Natural killer cell treated with Interleukin-12 subunit alpha and Interleukin-12 subunit beta and Interleukin-15 and Interleukin-18, amount 100 ng/mL, for 72 hours (primary cell): ENCODE measurements at places on chromosomes 3 and 15. TPM values are rescaled to one million over a fixed set of nuclear protein-coding genes. Genes with fewer than 3 reads are reported as not detected.

- H3K4me3 ChIP-seq = no peak overlapping the region
- H3K4me1 ChIP-seq = no peaks in the 10 kb centered on the region
- DNase-seq = no peak
- no peaks in the 10 kb centered on the region for H3K36me3 ChIP-seq
- peaks cover 15% of the 10 kb centered on the region for H3K27me3 ChIP-seq
- no peak overlapping the region for H3K27ac ChIP-seq
Measured at GRCh38 chr3:36606871-36607765, 157.2 kb downstream of the DCLK3 start.

DNA sequence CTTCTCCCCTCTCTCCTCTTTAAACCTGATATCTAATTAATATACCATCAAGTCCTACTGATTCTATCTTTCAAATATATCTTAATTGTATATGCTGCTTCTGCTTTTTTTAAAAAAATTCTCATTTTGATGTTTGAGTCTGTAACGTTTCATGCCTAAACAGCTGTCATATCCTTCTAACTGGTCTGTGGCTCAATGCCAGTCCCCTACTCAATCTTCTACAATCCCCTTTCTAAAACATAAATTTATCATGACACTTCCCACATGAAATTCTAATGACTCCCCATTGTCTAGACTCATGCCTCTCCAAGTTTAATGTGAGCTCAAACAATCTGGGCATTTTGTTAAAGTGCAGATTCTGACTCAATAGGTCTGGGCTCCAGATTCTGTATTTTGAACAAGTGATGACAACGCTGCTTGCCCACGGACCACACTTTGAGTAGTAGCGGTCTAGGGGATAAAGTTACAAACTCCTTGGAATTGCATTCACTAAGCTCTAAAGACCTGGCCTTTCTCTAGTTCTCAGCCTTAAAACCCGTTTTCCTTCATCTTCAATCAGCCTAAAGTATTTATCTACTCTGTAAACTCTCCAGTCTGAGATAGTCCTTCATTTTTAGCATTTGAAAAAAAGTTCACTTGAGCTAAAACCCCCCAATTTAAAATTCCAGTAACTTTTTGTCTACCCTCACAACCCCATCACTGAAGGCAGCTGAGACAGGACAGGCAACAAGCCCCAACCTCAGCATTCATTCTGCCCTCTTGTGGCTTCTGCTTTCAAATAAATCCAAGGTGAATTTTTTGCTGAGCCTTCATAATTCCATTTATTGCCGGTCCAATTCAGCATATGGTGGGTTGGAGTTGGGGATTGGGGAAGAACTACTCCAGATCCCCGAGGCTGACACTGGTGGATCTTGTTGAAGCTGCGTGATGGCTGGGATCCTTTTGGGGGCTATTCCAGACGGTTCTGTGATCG lies 88.1 kb upstream of the THRB start:
- peaks cover 3% of the 10 kb centered on the region for H3K27me3 ChIP-seq
- no peak overlapping the region for H3K27ac ChIP-seq
- no peaks in the 10 kb centered on the region for H3K36me3 ChIP-seq
- H3K4me3 ChIP-seq = no peak overlapping the region

DNA sequence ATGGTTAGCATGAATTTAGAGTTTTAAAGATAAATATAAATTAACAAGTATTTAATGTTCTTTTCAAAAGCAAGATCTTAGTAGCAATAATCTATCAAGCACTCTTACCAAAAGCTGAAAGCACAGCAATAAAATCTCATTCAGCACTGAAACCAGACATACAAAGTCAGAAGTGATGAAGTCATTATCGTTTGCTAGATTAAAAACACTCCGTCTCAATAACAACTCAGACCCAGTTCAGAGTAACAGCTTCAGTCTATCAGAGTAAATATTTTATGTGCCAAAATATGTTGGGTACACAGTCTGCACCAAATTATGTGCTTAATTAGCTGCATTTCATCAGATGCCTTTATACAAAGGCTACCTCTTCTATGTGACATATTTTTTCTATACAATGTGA lies 41.6 kb downstream of the CPA3 start:
- peaks cover 26% of the 10 kb centered on the region for H3K27me3 ChIP-seq
- no peak overlapping the region for H3K27ac ChIP-seq
- DNase-seq = no peak
- no peaks in the 10 kb centered on the region for H3K4me1 ChIP-seq
- no peak overlapping the region for H3K4me3 ChIP-seq

DNA sequence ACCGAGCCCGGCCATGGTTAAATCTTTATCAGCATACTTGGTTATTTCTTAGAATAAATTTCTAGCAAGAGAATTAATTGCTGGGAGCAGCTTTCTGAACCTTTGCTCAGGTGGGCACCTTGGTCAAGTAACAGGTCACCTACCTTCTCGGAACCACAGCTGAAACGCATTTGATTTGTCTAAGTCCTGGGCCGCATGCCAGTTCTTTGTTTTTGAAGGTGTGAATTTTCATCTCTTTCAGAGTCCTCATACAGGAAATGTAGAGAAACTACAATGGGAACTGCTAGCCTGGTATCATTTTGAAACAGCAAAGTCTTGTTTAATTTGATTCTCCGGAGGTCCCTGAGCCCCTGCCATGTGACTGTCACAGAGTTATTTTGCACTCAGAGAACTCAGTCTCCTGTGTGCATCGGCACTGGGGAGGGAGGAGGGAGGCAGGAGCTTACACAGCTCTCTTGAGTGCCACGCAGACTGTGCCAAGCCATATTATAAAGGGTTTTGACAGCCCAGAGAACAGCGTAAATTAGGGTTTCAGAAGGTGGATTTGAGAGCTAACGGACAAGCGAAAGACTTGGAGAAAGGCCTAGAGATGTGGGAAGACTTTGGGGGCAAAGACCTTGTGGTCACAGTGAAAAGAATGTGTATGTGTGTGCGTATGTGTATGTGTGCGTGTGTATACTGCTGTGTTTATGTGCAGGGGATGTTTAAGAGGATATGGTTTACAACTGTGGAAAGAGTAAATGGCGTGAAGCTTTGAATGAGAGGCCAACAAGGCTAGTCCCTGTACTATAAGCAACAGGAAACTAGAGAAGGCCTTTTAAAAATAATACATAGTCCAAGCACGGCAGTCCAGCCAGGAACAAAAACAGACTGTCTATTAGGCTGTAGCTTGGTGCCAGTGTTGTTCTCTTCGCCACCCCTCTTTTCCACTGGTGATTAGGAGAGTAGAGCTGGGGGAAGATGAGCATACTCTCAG lies 61.8 kb upstream of the ATP13A3 start:
- no peaks in the 10 kb centered on the region for H3K27me3 ChIP-seq
- H3K36me3 ChIP-seq = no peaks in the 10 kb centered on the region
- peak overlapping the region; percentile 0 for H3K4me3 ChIP-seq

GRCh38 chr3:197746209-197746608 lies 3.5 kb upstream of the FYTTD1 start:
- no peak overlapping the region for H3K4me3 ChIP-seq
- no peaks in the 10 kb centered on the region for H3K27me3 ChIP-seq
- H3K4me1 ChIP-seq = peaks cover 20% of the 10 kb centered on the region
- no peaks in the 10 kb centered on the region for H3K36me3 ChIP-seq

GRCh38 chr3:73405853-73406252 lies 218.9 kb downstream of the PDZRN3 start:
- H3K36me3 ChIP-seq = no peaks in the 10 kb centered on the region
- no peaks in the 10 kb centered on the region for H3K27me3 ChIP-seq
- DNase-seq = no peak
- no peak overlapping the region for H3K27ac ChIP-seq
- H3K4me1 ChIP-seq = no peaks in the 10 kb centered on the region

GRCh38 chr3:50674349-50675178 lies at the start of gene DOCK3:
DOCK3 (plus strand) TSS chr3:50674927; CDS start chr3:50675264, 337 bp downstream.
- H3K36me3 ChIP-seq = no peaks in the 10 kb centered on the region
- peaks cover 6% of the 10 kb centered on the region for H3K4me1 ChIP-seq
- DNase-seq = peak; percentile 75
- peak within 1 kb of the TSS; percentile 89 for H3K4me3 ChIP-seq
- H3K27ac ChIP-seq = peak within 1 kb of the TSS; percentile 49

DNA sequence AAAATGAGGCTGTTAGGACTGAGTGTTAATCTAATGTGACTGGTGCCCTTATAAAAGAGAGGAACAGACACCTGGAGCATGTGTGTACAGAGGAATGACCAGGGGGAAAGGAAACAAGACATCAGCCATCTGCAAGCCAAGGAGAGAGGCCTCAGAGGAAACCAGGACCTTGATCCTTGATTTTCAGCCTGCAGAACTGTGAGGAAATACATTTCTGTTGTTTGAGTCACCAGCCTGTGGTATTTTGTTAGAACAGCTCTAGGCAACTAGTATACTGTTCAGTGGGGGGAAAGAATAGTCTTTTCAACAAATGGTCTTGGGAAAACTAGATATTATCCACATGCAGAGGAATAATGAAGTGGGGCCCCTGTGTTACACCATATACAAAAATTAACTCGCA lies 80.6 kb downstream of the CCR1 start:
- no peak overlapping the region for H3K4me3 ChIP-seq
- peak overlapping the region; percentile 30 for H3K27ac ChIP-seq
- no peaks in the 10 kb centered on the region for H3K27me3 ChIP-seq
- DNase-seq = no peak
- H3K4me1 ChIP-seq = peaks cover 37% of the 10 kb centered on the region

- no peak for DNase-seq
- no peaks in the 10 kb centered on the region for H3K36me3 ChIP-seq
- no peaks in the 10 kb centered on the region for H3K27me3 ChIP-seq
- H3K27ac ChIP-seq = no peak overlapping the region
Measured at GRCh38 chr3:144852999-144853398, 881.4 kb downstream of the DIPK2A start.

DNA sequence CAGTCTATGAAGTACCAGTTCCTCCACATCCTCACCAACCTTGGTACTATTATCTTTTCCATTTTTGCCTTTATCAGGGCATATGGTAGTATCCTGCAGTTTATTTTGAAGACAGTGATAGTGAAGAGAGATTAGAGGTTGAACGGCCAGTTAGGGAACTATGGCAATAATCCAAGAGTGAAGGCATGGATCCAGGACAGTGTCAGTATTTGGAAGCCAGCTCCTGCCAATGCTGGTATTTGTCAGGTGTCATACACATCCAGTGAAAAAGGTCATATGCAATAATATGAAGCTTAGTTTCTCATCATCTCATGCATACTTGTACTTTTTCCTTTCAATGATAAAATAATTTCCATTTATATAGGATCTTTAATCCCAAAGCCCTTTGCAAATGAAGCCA lies 56.8 kb upstream of the KCNMB2 start:
- H3K4me1 ChIP-seq = no peaks in the 10 kb centered on the region
- DNase-seq = no peak
- H3K27ac ChIP-seq = no peak overlapping the region
- no peak overlapping the region for H3K4me3 ChIP-seq
- H3K27me3 ChIP-seq = peaks cover 33% of the 10 kb centered on the region

- no peak for DNase-seq
- no peaks in the 10 kb centered on the region for H3K4me1 ChIP-seq
- H3K4me3 ChIP-seq = no peak overlapping the region
- no peak overlapping the region for H3K27ac ChIP-seq
Measured at GRCh38 chr15:56094171-56094570, 100.8 kb upstream of the NEDD4 start.

DNA sequence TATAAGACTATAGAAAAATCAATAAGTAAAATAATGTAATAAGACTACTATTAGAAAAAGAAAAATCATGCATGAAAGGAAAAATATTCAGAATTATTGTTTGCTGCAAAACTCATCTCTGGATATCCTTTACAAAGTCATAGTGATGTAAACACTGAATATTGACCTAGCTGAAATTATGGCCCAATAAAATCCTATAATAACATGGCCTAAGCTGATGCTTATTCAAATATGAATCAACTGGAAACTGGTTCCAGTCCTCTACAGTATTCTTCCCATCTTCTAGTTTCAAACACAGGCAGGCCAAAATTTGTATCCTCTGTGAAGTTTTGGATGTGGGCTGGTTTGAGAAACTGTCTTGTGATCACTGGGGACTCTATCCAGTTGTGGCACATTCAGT lies 134.5 kb downstream of the CNTN3 start:
- no peaks in the 10 kb centered on the region for H3K36me3 ChIP-seq
- H3K27ac ChIP-seq = no peak overlapping the region
- no peak for DNase-seq
- H3K27me3 ChIP-seq = no peaks in the 10 kb centered on the region
- H3K4me1 ChIP-seq = no peaks in the 10 kb centered on the region

- no peak overlapping the region for H3K27ac ChIP-seq
- H3K36me3 ChIP-seq = no peaks in the 10 kb centered on the region
- no peak for DNase-seq
- no peak overlapping the region for H3K4me3 ChIP-seq
Measured at GRCh38 chr15:57476533-57476975, 100.2 kb downstream of the CGNL1 start.

DNA sequence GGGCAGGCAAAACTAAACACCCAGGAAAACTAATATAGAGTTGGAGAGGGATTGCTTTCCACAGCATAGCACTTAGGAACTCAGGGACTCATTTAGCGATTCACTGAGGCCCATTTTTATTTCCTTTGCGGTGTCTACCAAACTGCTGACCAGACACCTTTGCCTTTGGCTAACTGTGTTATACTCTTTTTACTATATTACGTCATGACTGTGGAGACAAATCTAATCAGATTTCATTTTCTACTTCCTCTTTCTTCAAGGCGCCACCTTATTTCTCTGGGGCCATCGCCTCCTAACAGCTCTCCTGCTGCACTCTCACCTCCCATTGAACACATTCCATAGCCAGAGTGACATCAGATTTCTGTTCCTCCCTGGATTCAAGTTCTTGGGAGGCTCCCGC lies 215.7 kb upstream of the WNT5A start:
- no peaks in the 10 kb centered on the region for H3K27me3 ChIP-seq
- DNase-seq = no peak
- no peak overlapping the region for H3K27ac ChIP-seq
- no peaks in the 10 kb centered on the region for H3K36me3 ChIP-seq
- no peaks in the 10 kb centered on the region for H3K4me1 ChIP-seq

GRCh38 chr3:46845860-46846623 lies 17.2 kb downstream of the MYL3 start:
- peak overlapping the region; percentile 68 for H3K4me3 ChIP-seq
- peak; percentile 75 for DNase-seq
- H3K36me3 ChIP-seq = peaks cover 8% of the 10 kb centered on the region
- no peak overlapping the region for H3K27ac ChIP-seq

DNA sequence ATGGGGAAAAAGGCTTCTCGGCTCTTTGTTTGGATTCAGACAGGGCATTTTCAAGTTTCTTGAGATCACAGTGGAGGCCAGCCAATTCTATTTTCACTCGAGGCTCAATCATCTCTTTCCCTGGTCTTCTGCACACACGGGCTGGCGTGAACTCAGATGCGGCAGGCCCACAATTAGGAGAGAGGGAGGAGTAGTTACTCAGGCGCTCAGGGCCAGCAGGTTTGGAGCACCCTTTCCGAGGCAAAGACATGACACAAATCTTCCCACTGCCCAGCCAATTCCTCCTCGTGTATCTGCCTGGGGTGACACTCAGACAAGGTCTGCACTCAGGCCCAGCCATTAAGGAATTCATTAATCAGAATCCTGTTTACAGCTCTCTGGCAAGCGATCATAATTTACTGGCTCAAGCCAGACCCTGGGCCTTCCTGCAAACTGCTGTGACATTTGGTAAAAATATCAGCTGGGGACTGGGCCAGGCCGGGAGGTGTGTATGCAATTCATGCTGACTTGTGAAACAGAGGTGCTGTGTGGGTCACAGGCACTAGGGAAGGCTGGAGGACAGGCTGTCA lies 68.1 kb upstream of the TLE3 start:
- H3K27me3 ChIP-seq = peaks cover 22% of the 10 kb centered on the region
- H3K4me3 ChIP-seq = no peak overlapping the region
- no peak overlapping the region for H3K27ac ChIP-seq
- no peaks in the 10 kb centered on the region for H3K36me3 ChIP-seq
- peaks cover 6% of the 10 kb centered on the region for H3K4me1 ChIP-seq
- peak; percentile 16 for DNase-seq

The CHL1 gene
- total RNA-seq = not detected

The CHRNA3 gene
- not detected for total RNA-seq

The SLC24A5 gene
- total RNA-seq = not detected

The SRGAP3 gene
- 1.6 TPM for total RNA-seq

The CCR9 gene
- not detected for total RNA-seq

The SAMMSON gene
- not detected for total RNA-seq

The SCN11A gene
- total RNA-seq = 0.05 TPM

The RBP2 gene
- total RNA-seq = not detected
